ENCODE measurements at places on chromosomes 7 and 10. TPM values are rescaled to one million over a fixed set of nuclear protein-coding genes. Genes with fewer than 3 reads are reported as not detected.

FGL2 gene
- total RNA-seq: not detected

SLC29A3 gene
- 2.1 TPM for total RNA-seq

ACTL6B gene
- not detected for total RNA-seq

TRPV5 gene
- not detected for total RNA-seq

SCIN gene
- 0.80 TPM for total RNA-seq

PROSER2 gene
- 0.55 TPM for total RNA-seq

CLRN3 gene
- total RNA-seq: not detected

FAM237B gene
- not detected for total RNA-seq

NACAD gene
- total RNA-seq: 0.19 TPM

SPDYE2 gene
- not detected for total RNA-seq

LRIT1 gene
- total RNA-seq: not detected

CAMK2B gene
- 0.32 TPM for total RNA-seq

NRG3 gene
- total RNA-seq: not detected

- DNase-seq: no peak
Observed at GRCh38 chr7:143285470-143285778, 666 bp downstream of the TMEM139 start.

DNA sequence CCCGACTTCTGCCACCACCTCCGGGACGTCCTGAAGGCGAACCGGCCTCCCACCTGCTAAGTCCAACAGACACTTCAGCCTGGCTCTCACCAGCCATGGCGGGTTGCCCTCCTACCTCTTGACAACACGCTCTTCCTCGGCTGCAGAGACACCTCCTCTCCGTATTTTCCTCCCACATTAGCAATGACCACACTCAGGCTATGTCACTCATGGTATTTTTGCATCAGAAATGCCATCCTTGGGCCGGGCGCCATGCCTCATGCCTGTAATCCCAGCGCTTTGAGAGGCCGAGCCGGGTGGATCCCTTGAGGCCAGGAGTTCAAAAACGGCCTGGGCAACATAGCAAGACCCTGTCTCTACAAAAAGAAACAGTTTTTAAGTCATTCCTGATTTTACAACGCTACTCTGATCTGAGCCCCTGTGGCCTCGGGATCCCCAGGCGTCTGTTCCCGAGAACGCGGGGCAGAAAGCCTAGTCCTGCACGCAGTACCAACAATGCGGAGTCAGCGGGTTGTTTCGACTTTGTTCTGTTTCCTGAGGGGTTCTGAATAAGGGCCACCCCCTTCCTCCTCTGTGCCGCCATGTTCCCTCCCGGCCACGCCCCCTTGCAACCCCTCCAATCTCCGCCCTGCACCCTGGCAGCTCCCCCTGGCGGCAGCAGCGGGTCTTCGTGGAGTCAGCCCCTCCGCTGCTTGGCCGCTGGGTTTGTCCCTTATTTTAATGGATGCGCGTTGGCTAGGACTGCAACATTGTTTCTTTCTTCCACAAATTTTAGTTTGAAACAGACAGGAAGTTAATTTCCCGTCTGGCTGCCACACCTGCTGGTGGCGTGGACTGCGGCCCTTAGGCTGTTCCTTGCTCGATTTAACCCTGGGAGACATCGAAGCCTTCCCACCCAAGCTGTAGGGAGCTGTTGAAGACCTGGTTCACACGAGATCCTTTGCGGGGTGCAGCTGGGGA lies 9.7 kb upstream of the ZFAND2A start:
- DNase-seq: peak; percentile 99

GRCh38 chr10:11330383-11331045 lies 280.9 kb downstream of the USP6NL start:
- DNase-seq: no peak

DNA sequence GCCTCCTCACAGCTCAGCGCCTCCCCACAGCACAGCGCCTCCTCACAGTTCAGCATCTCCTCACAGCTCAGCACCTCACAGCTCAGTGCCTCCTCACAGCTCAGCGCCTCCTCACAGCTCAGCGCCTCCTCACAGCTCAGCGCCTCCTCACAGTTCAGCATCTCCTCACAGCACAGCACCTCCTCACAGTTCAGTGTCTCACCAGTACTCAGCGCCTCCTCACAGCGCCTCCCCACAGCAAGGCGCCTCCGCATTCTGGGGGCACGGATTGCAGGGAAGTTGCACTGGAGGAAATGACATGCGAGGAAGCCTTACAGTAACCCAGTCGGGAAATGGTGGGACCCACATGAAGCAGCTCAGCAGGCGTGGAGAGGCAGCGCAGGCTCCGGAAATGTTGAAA lies 271.6 kb downstream of the WDR37 start:
- no peak for DNase-seq

GRCh38 chr10:4120096-4120853 lies 335.3 kb upstream of the KLF6 start:
- no peak for DNase-seq

DNA sequence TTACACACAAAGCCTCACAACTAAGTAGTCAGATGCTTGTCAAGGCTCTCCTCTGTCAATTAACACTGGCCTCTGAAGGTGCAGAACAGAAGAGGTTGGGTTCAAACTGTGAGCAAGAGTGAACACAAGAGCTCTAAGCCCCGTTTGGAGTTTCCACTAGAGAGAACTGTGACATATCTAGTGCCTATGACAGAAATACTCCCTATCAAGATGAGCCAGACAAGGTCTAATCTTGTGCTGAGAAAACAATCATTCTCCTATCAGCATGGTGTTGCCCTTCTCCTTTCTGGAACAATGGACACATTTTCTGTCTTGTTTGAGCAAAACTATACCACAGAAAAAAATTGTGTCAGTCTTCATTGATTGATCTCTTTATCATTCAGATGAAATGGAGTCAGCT lies 62.4 kb upstream of the CCDC71L start:
- DNase-seq: no peak

DNA sequence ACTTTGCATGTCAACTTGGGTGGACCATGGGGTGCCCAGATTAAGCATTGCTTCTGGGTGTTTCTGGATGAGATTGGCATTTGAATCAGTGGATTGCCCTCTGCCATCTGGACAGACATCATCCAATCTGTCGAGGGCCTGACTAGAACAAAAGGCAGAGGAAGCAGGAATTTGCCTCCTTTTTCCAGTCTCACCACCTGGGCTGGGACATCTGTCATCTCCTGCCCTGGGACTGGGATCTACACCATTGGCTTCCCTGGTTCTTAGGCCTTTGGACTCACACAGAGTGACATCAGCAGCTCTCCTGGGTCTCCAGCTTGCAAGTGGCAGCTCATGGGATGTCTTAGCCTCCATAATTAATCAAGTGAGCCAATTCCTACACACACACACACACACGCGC lies 10.3 kb downstream of the SLC13A4 start:
- DNase-seq: no peak

GRCh38 chr10:246431-246830 lies 111.2 kb downstream of the ZMYND11 start:
- no peak for DNase-seq

- DNase-seq: no peak
Observed at GRCh38 chr7:22576612-22577469, 76.9 kb upstream of the STEAP1B start.

DNA sequence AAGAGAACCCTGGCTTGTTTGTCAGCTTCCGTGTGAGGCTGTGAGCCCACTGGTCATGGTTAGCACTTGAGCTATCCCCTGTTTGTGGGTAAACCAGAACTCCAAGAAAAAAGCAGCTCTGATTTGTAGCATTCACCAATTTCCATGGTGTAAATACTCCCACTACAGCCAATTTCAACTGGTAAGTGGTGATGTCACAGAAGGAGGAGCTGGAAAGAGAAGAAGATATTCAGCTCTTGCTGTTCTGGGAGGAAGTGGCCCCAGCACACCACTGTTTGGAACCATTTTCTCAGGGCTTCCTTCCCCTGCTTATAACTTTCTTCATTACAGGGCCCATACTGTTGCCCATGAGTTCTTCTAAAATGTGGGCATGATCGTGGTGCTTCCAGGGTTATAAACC lies 500.1 kb upstream of the ZMIZ1 start:
- DNase-seq: no peak

- no peak for DNase-seq
Observed at GRCh38 chr7:52670608-52671225, 364.7 kb upstream of the POM121L12 start.

GRCh38 chr10:114258274-114258840 lies 19.3 kb downstream of the VWA2 start:
- DNase-seq: no peak

- DNase-seq: no peak
Observed at GRCh38 chr10:99937630-99938029, 72.1 kb downstream of the DNMBP start.

GRCh38 chr10:63200431-63200830 lies 67.3 kb downstream of the NRBF2 start:
- DNase-seq: no peak

DNA sequence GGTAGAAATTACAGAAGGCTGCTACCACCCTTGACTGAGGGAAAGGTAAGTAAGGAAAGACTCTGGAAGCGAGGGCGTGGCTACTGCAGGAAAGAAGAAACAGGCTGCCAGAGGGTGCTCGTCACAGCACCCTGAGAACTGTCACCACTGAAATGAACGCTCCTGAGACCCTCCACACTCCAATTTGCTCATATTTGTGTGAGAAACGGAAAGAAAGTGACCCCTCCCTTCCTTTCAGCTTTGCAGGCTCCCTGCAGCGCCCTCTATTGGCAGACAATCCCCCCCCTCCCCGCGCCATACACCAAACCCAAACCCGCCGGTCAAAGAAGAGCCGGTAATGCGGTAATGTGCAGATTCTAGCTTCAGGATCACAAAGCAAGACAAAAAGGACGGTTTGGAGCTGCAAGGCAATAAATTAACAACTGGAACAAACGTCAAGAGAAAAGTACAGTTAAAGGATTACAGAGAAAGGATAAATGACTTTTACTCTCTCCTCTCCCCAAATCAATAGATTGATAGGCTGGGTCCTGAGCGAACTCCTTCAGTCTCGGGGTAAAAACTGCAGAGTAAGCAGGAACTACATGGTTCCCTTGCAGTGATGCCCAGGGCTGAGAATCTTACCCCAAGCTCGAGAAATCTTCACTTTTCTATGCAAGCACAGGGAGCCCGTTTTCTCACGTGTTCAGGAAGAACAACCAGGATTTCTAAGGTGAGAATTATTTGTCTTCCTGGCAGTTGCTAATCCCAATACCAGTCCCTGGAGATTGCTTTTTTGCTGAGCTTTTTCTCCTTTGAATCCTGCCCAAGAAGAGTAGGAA lies 47.6 kb downstream of the STEAP1B start:
- peak; percentile 65 for DNase-seq

DNA sequence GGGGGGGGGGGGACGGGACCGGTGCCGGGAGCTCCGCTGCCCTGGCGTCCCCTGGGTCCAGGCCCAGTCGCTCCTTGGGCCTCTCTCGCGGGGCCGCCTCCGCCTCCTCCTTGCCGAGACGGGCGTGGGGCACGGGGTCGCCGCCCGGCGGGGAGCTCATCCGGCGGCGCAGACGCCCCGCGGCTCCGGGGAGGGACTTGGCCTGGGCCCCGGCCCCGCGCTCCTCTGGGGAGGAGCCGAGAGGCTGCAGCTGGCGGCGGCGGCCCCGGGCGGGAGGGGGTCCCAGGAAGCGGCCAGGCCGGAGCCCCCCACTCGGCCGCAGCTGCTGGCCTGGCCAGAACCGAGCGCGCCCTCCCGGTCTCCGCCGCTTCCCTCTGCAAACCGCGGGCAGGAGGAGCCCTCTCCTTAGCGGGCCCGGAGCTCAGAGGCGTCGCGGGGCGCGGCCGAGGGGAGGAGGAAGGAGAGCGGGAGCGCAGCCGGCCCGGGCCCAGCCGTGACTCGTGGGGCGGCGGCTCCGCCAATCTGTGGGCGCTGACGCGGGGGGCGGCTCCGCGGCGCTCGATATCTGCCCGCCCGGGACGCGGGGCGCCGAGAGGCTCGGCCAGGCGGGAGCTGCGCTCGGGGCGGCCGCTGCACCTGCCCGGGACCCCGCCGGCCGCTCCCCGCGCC lies at the start of gene FAM20C:
Gene FAM20C, plus strand, starts transcription at position 591 of the 669 bp plus-strand sequence. CDS start 629 bp downstream, outside the sequence.
- DNase-seq: peak; percentile 51

GRCh38 chr7:104958371-104958865 lies 55.6 kb upstream of the KMT2E start:
- no peak for DNase-seq

- no peak for DNase-seq
Observed at GRCh38 chr10:95785942-95786669, 30.1 kb downstream of the ENTPD1 start.

DNA sequence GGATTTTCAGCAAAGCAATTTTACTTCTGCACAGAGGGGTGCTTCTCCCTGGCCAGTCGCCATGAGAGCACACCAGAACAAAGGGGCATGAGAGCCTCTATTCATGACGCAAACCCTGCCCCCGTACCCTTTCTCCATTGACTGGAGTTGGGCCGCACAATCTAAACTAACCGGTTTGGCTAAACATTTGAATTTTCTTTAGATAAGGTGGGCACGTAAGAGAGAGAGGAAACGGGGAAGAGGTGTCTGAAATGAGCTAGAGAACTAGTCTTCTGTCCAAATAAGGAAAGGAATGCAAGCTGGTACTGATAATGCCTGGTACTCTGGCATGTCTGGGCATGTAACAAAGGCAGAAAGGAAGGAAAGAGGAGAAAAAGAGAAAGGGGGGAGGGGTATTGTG lies 13.2 kb upstream of the SCIN start:
- DNase-seq: no peak

- DNase-seq: no peak
Observed at GRCh38 chr10:110399106-110399964, 94.6 kb upstream of the SMNDC1 start.

- no peak for DNase-seq
Observed at GRCh38 chr10:31064348-31064747, 32.7 kb upstream of the ZNF438 start.

- DNase-seq: no peak
Observed at GRCh38 chr7:55140221-55140940, 121.6 kb downstream of the EGFR start.

GRCh38 chr10:3139216-3139910 lies 33.2 kb downstream of the PITRM1 start:
- DNase-seq: peak; percentile 45

DNA sequence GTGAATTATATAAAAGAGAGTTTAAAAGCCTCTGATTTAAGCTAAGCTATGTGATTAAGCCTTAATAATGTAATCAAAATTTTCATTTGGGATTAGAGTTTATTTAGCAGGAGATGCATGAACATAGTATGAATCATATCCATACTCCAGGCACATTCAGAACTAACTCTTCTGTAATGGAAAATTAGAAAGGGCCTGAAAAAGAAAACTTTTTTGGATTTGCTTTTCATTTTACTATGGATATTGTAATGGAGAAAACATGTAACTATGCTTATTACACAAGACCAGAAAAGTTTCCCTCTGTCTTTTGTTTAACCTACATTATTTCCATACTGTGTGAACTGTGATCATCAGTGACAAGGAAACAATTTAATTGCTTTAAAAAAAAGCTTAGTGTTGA lies 22.0 kb downstream of the TES start:
- no peak for DNase-seq

- DNase-seq: no peak
Observed at GRCh38 chr10:13526948-13527863, 1.6 kb downstream of the BEND7 start.

GRCh38 chr7:152851326-152851725 lies 91.8 kb downstream of the ACTR3B start:
- DNase-seq: no peak

- DNase-seq: no peak
Observed at GRCh38 chr10:30647089-30647488, 17.5 kb upstream of the LYZL2 start.

GRCh38 chr7:38052786-38053185 lies 125.3 kb upstream of the STARD3NL start:
- DNase-seq: no peak

Data from activated naive CD4-positive, alpha-beta T cell treated with anti-CD3 and anti-CD28 coated beads, Interleukin-2, amount 50 U/mL, for 72 hours (primary cell).